ENCODE measurements at places on chromosomes 11 and 22. TPM values are rescaled to one million over a fixed set of nuclear protein-coding genes. Genes with fewer than 3 reads are reported as not detected.

Gene BIRC3
- total RNA-seq, result 0.52 TPM

- no peak for DNase-seq
Observed at GRCh38 chr11:39365809-39366436, 2093.5 kb downstream of the LRRC4C start.

DNA sequence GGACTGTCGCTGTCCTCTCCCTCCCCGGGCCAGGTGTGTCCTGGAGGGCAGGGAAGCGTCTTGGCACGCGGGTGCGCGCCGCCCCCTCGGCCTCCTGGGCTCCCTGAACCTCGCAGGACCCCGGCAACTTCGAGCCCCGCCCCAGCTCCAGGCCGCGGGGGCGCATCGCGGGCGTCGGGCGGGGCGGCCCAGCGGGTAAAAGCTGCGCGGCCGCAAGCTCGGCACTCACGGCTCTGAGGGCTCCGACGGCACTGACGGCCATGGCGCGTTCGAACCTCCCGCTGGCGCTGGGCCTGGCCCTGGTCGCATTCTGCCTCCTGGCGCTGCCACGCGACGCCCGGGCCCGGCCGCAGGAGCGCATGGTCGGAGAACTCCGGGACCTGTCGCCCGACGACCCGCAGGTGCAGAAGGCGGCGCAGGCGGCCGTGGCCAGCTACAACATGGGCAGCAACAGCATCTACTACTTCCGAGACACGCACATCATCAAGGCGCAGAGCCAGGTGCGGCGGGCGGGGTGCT is at the start of gene CST6:
CST6 (plus strand) TSS at position 224 of the 519 bp plus-strand sequence; CDS start at position 261, 37 bp downstream.
- DNase-seq, result no peak

DNA sequence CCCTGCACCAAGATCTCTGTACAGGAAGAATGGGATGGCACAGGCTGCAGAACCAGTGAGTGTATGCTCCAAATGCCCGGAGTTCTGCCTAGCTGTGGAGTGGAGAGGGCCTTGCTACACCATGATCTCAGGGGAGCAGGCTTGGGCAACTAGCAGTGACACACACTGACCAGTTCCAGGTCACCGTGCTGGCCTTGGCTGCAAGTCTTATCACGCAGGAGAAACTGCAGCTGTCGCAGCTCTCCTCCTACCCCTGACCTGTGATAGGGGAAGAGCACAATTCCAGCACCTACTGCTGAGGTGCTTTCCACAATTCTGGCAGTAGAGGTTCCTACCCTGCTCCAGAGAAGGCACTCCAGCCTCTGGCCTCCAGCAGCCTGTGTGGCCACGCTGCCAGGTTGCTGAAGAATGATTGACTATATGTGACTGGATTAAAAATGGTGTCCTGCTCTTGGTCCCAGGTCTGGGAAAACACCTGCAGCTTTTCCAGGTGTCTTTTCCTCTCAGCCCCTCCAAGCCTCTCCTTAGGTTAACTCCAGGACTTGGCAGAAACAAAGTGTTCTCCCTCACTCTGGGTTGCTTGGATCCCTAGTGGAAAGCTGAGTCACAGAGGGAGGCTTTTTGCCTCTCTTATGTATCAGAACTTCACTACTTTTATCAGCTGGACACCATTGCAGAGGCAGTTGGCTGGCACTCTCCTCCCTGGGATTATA is 43.3 kb upstream of the PTPN5 start:
- no peak for DNase-seq

Gene OR52H1
- total RNA-seq, result not detected

Gene ZNF280B
- 10.3 TPM for total RNA-seq

DNA sequence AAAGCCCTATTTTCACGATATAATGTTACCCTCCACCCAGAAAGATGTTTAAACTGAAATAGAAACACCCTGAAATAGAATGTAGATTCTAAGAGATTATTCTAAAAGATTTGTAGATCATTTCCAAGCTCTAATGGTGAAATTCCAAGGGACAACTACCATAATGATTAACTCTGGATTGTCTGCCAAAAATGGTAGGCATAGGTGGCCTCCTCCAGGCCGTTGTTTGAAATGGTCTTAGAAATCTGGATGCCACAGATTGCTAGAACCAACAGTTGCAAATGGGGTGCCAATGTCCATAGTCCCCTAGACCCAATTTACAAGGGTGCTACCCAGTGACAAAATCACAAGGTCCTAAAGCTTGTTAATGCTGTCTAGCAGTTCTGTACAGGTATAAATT is 6.7 kb upstream of the SLC6A5 start:
- no peak for DNase-seq

DNA sequence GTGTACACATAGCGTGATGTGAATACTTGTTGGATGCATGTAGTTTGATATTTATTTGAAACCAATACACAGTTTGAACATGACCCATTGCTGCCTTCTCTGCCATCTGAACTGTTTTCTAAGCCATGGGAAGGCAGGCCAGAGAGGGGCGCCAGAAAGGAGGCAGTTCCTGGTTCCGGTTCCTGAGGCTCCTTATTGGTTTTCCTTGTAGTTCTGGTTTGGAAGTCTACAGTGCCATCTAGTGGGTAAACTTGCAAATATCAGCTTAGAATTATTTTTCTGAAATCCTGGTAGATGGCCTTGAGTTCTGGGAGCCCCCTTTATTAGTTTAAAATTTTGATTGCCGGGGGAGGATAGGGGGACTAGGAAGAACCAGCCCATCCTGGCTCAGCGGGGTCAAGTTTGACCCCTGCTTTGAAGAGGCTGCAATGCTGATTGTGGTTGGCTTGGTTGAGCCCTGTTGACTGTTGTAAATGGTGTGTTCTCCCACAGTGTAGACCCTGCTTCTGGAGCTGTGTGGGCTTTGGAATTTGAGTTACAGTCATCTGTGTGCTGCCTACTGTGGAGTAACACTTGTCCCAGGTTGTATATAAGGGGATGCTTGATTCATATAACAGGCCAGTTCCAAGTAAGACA is 48.4 kb downstream of the GRAMD1B start:
- peak; percentile 86 for DNase-seq

Gene TMEM151A
- total RNA-seq, result not detected

DNA sequence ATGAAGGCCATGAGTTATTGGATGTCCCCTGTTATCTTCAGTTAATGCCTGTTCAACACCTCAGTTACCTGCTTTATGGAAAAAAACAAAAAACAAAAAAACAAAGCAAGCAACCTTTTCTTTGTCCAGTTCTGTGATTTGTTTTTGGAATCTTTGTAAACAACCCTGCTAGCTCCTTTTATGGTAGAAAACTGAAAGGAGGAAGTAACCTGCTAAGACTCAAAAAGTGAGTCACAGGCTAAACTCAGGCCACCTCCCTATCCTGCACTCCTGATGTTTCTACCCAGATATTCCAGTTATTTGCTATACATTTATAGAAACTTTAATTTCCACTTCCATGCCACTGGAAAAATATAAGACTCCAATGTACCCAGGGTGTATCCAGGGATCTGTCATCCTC is 20.6 kb upstream of the TLCD5 start:
- DNase-seq, result no peak

Gene IFITM5
- not detected for total RNA-seq
